ENCODE measurements at places on chromosomes 11 and 22.

GRCh38 chr11:2664791-2665525 lies 34.8 kb downstream of the KCNQ1OT1 start:
- DNase-seq, result no peak

- DNase-seq, result no peak
Measured at GRCh38 chr11:43575913-43576310, 104.6 kb upstream of the HSD17B12 start.

DNA sequence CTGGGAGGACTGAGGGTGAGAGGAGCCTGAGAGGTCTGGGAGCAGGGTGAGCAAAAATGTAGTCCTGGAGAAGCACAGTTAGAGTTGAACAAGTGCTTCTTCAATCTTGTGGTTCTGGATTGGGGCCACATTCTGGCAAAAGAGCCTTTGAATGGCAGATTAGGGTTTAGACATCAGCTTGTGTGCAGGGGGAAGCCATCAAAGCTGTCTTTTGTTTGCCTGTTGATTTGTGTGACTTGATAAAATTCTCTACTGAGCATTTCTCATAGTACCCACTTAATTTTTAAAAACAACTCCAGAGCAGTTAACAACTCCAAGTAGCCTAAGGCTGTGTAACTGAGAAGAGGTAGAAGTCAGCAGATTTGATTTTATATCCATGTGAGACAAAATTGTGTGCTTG lies 166.2 kb downstream of the FAT3 start:
- DNase-seq, result no peak

DNA sequence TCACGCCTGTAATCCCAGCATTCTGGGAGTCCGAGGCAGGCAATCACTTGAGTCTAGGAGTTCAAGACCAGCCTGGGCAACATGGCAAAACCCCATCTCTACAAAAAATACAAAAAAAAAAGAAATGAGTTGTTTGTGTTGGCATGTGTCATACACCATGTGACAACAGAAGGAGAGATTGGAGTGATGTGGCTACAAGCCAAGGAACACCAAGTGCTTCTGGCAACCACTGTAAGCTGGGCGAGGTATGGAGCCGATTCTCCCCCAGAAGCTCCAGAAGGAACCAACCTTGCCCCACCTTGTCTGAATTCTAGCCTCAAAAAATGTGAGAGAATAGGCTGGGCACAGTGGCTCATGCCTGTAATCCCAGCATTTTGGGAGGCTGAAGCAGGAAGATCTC lies 39.1 kb upstream of the SLC35C1 start:
- no peak for DNase-seq

GRCh38 chr11:8650401-8650990 lies 32.0 kb downstream of the TRIM66 start:
- no peak for DNase-seq

DNA sequence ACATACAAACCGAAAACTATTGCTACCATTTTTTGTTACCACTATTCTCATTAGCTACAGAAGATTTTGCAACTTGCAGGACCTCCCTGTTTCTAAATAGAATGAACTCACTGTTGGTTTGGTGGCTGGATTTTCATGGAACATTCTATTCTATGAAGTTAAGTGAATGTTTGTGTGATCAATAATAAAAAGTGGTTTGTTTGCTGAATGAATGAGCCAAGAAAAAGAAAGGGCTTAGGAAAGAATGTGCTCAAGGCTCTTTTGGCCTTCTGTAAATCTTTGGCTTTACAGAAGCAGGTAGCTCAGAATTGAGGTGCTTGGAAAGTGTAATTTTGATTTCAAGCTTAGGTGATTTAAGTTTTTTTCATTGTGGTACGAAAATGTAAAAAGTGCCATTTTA lies 5.9 kb upstream of the SCGB1D2 start:
- DNase-seq, result no peak

GRCh38 chr11:132636523-132636922 lies 895.8 kb downstream of the OPCML start:
- DNase-seq, result no peak

- no peak for DNase-seq
Measured at GRCh38 chr22:33575771-33576170, 344.5 kb downstream of the LARGE1 start.

GRCh38 chr11:120906766-120907165 lies 117.1 kb upstream of the TBCEL start:
- DNase-seq, result no peak

DNA sequence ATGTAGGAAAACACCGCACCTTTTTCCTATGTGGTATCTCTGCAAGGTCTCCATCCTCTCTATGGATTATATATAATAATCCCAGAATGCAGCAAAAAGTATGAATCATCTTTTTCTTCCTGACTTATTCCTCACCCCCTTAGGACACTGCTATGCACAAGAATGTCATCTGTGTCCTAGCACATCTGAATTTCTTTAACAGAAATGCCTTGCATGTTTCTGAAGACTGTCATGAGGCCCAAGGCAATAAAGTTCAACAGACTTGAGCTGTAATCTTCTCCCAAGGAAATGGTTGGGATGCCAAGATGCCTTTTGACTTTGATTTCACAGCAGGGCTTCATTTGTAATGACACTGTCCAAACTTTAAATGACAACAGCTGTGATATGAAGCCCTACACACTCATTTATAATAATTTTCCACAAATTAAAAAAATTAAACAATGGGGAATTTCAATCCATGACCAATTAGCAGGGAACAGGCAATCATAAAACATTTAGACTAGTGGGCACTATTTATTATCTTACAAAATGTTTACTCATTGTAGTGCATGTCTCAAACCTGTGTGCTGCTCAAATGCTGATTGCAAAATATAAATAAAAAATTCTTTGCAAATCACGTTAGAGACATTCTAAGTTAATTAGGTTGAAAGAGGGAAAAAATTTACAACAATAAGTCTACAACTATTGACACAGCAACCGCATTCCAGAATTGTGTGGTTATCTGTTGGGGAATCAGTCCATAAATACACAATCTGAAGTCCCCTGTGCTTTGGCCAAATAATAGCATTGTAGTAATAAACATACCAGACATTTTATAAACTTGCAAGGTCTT lies 242.3 kb downstream of the SWAP70 start:
- no peak for DNase-seq

DNA sequence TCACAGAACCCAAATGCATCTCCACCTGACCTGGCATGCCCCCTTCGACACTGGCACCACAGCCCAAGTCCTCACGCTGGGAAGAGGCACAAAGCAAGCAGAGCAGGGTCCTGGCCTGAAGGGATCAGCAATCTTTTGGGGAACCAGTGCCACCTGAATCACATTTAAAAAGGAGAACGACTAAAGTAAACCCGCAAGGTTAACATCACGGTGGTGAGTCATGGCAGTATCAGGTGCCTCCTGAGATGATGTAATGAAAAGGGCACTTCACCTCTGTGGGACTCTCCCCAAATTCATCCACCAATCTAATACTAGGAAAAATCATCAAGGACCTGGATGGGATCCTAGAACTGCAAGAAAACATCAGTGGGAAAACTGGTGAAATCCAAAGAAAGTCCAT lies 44.9 kb downstream of the PACSIN2 start:
- no peak for DNase-seq

DNA sequence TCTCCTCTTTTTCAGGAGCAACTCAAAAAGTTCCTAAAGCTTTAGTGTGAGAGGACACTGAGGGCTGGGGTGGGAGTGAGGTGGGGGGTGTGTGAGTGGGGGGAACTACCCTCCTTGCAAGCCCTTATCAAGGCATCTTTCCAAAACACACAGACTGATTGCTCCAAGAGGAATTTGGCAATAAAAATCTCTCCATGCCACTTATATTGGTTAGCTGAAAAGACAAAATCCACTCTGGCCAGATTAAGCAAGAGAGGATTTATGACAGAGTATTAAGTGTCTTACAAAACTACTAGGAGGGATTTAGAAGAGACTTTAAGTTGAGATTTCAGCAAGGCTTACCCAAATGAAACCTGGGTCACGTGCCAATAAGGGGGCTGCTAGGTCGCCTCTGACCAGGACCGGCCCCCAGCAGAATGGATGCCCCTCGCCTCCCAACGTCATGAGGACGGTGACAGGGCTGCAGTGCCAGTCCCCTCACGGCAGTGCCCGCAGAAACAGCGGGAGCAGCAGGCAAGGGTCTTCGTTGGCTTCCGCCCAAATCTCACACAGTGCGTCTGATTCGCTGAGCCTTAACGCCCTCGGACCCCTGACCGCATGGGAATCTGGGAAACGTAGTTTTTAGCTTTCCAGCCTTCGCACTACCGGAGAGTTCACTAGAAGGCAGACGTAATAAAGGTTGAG lies 22.1 kb upstream of the CTR9 start:
- DNase-seq, result no peak

DNA sequence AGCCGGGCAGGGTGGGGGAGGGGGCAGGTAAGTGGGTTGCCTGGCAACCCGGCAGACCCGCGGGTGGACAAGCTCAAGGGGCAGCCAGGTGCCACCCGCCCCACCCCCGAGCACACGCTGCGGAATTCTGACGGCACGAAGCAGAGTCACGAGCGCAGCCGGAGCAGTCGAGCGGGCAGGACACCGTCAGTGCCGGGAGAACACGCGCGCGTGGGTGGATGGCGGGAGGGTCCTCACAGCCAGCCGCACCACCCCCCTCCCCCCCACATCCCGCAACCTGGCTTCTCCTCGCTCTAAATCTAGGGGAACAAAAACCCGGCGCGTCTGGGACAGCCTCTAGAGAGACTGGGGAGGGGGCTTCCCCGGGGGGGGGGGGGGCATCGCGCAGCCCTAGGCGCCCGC lies 133.1 kb upstream of the HSD17B12 start:
- DNase-seq, result no peak

GRCh38 chr11:124640666-124641065 lies 18.0 kb downstream of the TBRG1 start:
- no peak for DNase-seq

DNA sequence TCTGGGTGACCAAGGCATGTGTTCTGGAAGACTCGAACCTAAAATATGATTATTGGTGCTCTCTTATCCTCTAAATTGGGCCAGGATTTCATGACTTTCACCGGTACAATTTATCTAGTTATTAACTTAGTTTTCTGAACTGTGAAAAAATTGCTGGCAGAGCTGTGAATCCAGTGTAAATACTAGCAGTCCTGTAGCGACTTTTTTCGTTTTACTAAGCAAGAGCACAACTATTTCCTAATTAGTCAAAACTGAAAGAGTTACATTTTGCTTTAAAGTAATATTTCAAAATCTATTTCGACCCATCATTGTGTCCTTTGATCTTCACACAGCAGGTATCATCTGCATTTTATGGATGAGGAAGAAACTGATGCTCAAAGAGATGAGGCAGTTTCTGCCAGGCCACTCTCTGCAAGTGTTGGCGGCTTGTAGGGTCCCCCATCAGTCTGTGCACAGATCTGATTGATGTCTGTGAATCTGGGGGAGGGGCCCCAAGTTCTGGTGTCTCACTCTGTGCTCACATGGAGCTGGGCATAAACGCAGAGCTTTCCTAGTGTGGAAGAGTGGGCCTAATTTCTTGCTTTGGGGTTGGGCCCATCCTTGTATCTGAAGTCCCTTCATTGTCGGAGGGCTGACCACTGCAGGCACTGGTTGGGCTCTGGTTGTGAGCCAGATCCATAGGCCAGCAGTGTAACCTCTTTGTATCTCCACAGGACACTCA lies 1.4 kb upstream of the TRMT2A start:
- DNase-seq, result no peak

GRCh38 chr22:37549704-37550059 lies 10.6 kb upstream of the CDC42EP1 start:
- no peak for DNase-seq

DNA sequence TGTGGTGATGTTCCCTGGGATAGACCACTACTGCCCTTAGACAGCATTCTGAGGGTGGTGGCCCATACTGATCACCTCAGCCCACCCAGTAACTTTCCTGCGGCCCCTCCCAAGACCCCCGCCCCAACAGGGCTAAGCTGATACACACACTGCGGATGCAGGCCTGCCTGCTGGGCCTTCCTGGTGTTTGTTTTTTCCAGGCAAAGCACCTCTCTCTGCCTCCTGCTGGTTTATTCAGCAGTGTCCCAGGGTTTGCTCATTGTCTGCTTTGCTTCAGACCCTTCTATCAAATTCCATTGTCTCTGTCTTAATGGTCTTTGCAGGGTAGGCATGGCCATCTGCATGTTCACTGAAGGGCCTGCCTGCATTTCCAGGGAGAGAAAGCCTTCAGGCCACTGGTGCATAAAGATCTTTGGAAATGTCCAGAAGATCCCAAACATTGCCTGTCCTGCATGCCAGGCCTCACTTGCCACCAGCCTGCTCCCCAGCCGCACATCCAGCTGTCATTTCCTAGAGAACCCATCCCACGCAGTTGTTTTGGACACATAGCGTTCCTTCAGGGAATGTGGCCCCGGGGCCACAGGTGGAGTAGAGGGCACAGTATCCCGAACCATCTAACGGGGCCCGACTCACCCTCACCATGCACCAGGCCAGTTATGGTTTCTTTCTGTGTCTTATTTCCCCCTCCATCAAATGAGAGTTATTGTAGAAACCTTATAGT lies 50.2 kb downstream of the BCR start:
- no peak for DNase-seq

GRCh38 chr11:30192620-30193019 lies 38.2 kb upstream of the FSHB start:
- DNase-seq, result no peak

- DNase-seq, result no peak
Measured at GRCh38 chr22:36902143-36902926, 11.1 kb upstream of the CSF2RB start.

DNA sequence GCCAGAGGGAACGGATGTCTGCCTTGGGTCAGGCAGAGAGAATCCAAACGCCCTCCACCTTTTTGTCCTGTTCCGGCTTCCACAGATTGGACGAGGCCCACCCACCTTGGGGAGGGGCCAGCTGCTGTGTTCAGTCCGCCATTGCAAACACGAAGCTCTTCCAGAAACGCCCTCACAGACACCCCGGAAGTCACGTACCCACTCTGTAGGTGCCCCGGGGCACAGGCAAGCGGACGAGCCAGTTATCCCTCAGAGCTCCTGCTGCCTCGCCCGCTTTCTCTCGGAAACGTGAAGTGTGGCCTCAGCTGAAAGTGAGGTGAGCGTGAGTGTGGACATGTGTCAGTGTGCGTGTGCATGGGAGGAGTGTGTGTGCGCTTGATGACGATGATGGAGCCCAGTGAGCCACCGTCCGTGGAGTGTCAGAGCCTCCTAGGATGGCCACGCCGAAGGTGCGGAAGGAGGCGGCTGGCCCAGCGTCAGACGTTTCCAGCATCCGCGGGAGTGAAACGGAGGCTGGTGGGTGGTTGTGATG lies 869.2 kb downstream of the TBC1D22A start:
- DNase-seq, result no peak

GRCh38 chr11:126188332-126189108 lies 22.9 kb downstream of the RPUSD4 start:
- no peak for DNase-seq

- DNase-seq, result peak; percentile 64
Measured at GRCh38 chr11:304915-305843, 2.4 kb upstream of the IFITM2 start.

GRCh38 chr11:102843489-102843888 lies at the start of gene MMP3:
TSS of gene MMP3 (minus strand) at chr11:102843609. CDS start at chr11:102843546, 63 bp downstream.
- no peak for DNase-seq
